Amniotic stem cell (primary cell): ENCODE measurements at places on chromosomes 5 and 9.
A peak's percentile ranks its signal among the peaks of the same experiment; 100 is the strongest.

GRCh38 chr5:63128018-63128417 is 549.4 kb downstream of the LRRC70 start:
- no peak for DNase-seq

DNA sequence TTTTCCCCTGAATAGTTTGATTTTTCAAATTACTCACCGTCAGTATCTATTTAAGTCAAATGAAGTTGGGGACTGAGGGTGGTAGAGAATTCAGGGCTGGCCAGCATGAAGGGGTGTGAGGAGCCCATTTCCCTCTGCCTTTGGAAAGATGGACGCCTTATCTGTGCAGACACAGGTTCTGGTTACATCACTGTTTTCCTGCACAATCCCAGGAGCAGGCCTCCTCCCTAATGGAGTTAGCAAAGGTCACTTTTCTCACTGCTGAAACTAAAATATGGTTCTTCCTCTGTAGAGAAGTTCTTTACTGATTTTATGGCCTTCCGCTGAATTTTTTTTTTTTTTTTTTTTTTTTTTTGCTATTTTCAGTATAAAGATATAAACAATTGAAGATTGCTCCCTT is 69.1 kb downstream of the FOXD1 start:
- no peak for DNase-seq

DNA sequence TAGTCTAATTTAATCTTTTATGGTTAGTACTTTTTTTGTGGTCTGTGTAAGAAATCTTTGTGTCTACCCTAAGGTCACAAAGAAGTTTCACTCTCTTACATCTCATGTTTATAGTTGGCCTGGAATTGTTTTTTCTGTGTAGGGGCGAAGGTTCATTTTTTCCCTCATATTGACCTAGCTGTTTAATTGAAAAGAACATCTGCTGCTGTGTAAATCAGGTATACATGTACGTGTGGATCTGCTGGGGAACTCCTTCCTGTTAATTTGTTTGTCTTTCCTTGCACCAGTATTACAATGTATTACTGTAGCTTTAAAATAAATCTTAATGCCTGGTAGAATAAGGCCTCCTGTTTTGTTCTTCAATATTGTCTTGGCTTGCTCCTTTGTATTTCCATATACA is 37.8 kb downstream of the EXOSC2 start:
- DNase-seq: no peak

DNA sequence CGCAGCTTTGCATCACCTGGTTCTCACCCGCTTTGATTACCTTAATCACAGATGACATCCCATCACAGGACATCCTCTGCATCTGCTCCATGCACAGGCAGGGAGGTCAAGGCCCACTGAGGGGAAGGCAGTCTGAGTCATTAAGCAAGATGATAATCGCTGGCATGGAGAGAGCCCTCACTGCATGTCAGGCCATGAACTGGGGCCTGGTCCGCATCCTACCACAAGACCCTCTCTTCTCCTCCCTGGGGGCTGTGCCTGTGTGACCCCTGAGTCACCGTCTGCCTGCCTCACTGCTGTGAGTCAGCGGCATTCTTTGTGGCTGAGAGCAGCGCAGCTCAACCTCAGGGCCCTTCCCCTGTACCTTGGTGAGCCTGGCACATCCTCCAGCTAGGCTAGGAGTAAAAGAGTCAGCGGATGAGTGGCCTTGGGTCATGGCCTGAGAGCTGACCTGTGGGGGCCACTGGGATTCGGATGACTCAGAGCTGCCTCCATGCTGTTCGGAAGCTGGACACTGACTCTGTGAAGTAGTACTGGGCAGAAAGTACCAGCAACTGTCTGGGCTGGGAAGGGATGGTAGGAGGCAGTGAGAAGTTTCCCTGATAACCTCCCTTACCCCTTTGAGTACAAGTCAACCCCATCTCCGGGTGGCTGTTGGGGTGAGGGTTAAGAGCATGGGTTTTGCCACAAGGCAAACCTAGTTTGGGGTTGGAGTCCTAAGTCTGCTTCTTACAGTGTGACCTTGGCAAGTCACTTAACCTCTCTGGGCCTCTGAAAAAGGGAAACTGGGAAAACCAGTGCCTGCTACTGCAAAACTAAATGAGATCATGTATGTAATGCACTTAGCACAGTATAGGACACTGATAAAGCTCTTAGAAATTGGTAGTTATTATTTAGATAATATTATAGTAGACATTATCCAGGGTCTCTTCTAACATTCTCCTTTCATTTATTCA is 14.6 kb upstream of the ARSI start:
- DNase-seq: peak; percentile 73

DNA sequence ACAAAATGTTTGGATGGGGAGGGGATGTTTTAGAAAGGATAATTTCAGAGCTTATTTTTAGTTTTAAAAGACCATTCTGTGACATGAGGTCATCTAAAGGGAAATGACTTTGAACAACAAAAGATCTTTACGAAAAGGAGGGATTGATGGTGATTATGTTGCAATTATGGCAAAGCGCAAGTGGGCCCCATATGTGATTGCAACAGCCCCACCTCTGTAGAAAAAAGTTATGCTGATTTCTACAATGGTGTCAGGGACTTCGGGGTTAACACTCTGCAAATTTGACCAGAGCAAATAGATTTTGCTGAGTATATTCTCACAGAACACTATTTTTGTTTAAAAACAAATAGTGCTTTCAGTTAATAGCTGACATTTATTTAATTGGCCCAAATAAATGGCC is 312.8 kb downstream of the NSG2 start:
- DNase-seq: no peak

- DNase-seq: peak; percentile 3
These were observed 100.4 kb downstream of the PDE4D start for GRCh38 chr5:59792983-59793585.
